Activated T-cell treated with anti-CD3 and anti-CD28 coated beads for 4 hours (primary cell): ENCODE measurements at places on chromosomes 4 and X.

- no peak for DNase-seq
These were observed 39.3 kb downstream of the GASK1B start for GRCh38 chr4:158133551-158133950.

DNA sequence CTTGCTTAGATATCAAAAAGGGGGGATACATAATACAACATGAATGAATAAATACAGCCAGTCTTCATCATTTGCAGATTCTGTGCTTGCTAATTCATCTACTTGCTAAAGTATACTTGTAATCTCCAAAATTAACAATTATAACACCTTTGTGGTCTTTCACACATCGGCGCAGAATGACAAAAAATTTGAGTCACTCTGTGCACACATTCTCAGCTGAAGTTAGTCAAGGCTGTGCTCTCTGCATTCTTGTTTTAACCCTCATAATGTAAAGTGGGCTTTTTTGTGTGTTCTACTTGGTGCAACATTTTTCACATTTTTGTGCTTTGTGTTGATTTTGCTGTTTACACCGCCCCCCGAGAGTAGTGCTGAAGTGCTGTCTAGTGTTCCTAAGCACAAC, 65.8 kb upstream of the GPRIN3 start:
- no peak for DNase-seq

GRCh38 chr4:184506527-184507121, 32.3 kb upstream of the IRF2 start:
- DNase-seq = no peak

- DNase-seq = no peak
These were observed 22.2 kb upstream of the SYNPO2 start for GRCh38 chr4:118866442-118866841.

DNA sequence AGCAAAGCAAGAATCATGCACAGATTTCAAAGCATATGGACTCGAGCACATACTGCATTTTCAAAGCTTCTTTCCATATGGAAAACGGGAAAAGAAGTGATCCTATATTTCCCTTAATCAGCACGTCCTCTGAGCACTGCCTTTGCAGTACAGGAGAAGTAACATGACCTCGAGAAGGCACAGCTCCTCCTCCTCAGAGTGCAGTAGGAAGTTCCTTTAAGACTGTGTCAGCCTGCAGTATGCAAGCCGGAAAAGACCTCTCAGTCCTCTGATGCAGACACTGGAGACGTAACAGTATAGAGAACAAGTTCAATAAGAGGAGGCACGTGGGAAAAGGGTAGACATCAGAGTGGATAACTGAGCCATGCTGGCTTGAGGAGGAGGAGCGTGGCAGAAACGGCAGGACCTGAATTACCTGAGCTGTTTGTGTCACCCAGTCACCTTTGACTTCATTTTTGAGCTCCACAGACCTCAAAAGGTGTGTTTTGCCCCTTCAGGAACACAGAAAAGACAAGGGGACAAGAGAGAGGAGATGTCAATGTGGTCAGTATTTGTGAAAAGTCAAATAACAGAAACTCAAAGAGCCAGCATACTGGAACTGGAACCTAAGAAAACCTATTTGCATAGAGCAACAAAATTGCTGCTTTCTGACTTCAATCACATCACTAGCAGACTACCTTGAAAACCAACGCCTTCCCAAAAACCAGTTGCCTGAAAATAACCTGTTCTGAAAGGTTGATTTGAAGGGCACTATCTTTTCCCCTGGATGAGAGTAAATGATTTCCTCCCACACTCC, 20.8 kb downstream of the IRF2 start:
- DNase-seq = no peak
